ENCODE measurements at places on chromosomes 12 and 14.
A peak's percentile ranks its signal among the peaks of the same experiment; 100 is the strongest.

DNA sequence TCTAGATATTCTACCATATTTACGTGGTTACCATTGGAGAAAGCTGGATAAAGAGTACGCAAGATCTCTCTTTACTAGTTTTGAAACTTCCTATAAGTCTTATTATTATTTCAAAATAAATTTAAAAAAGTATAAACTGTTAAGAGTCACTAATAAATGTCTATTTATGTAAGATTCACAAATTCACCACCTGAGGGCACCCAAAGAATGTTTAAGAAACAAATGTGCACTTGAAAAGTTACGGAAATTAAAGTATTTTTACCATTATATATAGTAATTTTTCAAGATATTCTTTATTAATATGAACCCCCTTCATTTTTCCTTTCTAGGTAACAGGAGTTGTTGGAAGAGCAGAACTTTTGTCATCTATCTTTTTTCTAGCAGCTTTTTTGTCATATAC is 11.9 kb downstream of the TMTC3 start:
- DNase-seq: peak; percentile 8

DNA sequence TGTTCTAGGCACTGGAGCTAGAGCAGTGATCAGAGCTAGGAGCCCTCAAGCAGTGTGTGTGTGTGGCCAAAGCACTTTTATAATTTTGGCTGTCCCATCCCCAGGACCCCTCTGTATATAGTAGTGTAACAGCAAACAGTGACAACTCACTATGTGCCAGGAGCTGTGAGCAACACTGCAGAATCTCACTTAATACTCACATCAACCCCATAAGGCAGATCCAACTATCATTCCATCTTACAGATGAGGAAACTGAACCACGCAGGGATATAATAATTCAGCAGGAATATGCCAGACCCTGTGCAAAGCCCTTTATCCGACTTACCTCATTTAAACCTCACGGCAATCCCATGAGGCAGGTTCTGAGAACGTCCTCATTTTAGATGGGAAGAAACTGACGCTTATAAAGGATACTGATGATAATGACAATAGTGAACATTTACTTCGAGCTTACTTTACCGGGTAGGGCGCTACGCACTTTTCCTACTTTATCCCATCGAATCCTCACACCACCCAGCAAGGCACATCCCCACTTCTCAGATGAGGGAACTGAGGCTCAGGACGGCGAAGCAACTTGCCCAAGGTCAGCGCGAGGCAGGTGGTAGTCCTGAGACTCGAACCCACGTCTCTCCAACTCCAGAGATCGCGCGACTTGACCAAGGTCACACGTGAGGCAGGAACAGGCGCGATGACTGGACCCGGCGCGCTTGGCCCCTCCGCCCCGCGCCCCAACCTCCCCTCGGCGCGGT is 687 bp downstream of the RAB35 start:
- no peak for DNase-seq

- DNase-seq: peak; percentile 81
Measured at GRCh38 chr12:125983784-125984500, 918.7 kb downstream of the AACS start.

DNA sequence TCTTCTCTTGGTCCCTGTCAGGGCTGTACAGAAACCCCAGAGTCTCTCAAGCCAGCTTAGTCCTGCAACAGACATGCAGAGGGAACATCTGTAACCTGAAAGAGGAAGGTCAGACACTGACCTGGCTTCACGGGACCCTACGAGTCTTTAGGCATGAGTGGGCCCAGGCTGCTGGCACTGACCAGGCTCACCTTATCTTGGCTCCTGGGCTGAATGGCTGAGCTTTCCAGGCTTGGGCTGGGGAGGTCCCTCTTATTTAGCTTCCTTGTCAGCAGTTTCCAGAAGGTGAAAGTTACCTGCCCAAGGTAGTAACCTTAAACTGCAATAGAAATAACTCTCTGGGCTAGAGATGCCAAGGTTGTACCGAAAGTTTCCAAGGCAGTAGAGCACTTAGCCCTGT is 58.4 kb upstream of the FUT8 start:
- no peak for DNase-seq

DNA sequence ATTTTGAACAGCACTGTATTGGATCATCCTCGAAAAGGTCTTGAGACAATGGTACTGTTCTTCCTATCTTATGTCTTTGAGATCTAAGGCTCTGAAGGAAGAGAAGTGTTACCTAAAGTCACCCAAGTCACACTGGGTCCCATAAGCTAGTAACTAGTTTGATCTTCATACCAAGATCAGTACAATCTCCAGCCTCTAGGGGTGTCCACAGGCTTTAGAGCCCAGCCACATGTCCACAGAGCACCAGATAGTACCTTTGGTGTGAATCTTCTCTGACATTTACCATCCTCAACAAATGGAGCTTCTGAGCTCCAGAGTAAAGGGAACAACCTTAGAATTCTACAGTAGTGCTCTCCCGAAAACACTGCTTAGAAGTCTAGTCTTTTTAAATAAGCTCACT is 78.7 kb downstream of the KSR2 start:
- no peak for DNase-seq
